ENCODE measurements at places on chromosomes 7 and 10. TPM values are rescaled to one million over a fixed set of nuclear protein-coding genes. Genes with fewer than 3 reads are reported as not detected.

The CFAP43 gene
- total RNA-seq = 0.36 TPM

The NACAD gene
- total RNA-seq = 0.19 TPM

The METTL2B gene
- 23.8 TPM for total RNA-seq

The HTR5A gene
- not detected for total RNA-seq

The IRF5 gene
- 12.5 TPM for total RNA-seq

The GNGT1 gene
- total RNA-seq = not detected

The PPP1R17 gene
- not detected for total RNA-seq

The GJC3 gene
- total RNA-seq = 0.43 TPM

Measured in A549 treated with GW870086 at 1 μM for 4 hours (cell line).